Heart right ventricle (tissue), 16 donors: ENCODE measurements at places on chromosomes 7 and 10. TPM values are rescaled to one million over a fixed set of nuclear protein-coding genes. Genes with fewer than 3 reads are reported as not detected.

DNA sequence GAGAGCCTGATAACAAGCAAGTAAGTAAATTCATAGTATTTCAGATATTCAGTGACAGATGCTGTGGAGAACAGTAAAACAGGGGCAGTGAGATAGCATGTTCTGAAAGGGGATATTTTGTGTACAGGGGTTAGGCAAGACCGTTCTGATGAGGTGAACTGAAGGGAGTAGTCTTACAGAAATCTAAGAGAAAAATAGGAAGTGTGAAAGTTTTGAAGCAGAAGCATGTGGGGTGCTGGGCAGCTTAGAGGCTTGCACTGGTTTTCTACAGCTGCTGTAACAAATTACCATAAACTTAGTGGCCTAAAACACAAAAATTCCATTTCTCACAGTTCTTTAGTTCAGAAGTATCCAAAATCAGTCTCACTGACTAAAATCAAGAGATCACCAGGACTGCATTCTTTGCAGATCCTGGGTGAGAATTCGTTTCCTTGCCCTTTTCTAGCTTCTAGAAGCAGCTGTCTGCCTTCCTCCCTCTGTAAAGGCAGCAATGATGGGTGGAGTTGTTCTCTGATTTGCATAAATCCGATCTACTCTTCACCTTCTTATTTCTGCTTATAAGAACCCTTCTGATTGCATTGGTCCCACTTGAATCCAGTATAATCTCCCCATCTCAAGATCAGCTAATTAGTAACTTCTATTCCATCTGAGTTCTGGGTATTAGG lies 7.5 kb upstream of the KLF14 start:
- DNase-seq: no peak

DNA sequence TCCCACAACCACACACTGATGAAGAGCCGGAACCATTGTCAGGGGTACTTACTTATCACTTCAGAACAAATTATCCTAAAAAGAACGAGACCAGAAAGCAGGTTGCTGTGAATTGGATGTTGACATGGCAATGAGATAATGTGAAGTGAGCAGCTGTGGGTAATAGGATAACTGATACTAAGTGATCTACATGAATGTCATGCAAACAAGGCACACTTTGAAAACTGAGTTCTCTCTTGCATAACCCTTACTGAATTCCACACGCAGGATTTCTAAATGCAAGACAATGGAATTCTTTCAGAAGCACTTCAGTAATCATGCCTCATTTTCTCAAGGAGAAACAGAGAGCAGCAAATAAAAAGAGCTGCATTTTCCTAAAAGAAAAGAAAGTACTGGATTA lies 242.5 kb upstream of the TMEM229A start:
- no peak for DNase-seq

- DNase-seq: no peak
Measured at GRCh38 chr7:30309842-30310435, 25.5 kb downstream of the ZNRF2 start.

GRCh38 chr10:33160151-33160550 lies 174.3 kb downstream of the NRP1 start:
- DNase-seq: no peak

Gene SSC4D
- 0.36 TPM for total RNA-seq

- peak; percentile 29 for DNase-seq
Measured at GRCh38 chr7:136869991-136870865, 1.8 kb downstream of the CHRM2 start.

Gene PNLIPRP2
- not detected for total RNA-seq

Gene TWIST1
- 1.4 TPM for total RNA-seq

DNA sequence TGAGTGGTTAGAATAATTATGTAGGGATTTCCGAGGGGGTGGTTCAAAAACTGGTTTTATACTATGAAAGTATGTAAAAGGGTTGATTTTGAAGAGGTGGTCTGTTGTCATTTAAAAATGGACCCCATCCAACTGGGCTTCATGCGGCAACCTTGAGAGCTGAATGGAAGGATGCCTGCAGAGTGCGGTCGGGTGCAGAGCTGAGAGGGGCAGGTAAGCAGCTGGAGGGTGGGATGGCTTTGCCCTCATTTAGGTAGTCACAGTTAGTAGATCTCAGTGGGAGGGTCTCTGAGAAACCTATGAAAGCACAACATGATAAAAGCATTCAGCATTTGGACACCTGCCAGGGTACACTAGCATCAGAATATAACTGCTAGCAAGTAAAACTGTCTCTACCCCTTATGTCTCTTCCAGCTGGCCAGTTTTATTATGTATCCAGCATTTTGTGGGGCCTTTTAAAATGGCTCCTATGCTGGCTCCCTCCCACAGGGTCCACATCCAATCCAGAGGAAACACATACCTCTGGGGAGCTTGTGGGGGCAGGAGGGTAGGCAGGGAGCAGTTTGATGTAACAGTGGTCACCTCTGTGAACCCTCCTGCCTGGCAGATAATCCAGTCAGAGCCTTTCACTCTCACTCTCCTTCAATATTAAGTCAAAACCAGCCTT lies 75.9 kb upstream of the MAGI2 start:
- no peak for DNase-seq

GRCh38 chr7:30214651-30215137 lies 69.7 kb upstream of the ZNRF2 start:
- DNase-seq: no peak

DNA sequence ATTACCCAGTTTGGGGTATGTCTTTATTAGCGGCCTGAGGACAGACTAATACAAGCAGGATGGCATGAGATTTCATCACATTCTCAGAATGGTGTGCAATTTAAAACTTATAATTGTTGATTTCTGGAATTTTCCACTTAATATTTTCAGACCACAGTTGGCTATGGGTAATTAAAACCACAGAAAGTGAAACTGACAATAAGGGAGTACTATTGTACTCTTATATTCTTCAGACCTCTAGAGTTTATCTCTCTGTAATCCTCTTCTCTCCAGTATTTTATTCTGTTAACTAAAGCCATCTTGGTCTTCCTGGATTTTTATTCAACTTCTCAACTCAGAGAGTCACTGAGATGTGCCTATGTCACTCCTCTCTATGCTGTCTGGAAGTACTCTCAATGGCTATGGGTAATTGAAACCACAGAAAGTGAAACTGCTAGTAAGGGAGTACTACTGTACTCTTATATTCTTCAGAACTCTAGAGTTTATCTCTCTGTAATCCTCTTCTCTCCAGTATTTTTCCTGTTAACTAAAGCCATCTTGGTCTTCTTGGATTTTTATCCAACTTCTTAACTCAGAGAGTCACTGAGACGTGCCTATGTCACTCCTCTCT lies 118.3 kb downstream of the PPP1R17 start:
- DNase-seq: no peak

GRCh38 chr10:127215866-127216265 lies 19.5 kb upstream of the INSYN2A start:
- DNase-seq: no peak

- DNase-seq: no peak
Measured at GRCh38 chr10:44870031-44870430, 41.1 kb upstream of the TMEM72 start.

GRCh38 chr7:84497873-84498272 lies 303.3 kb upstream of the SEMA3A start:
- DNase-seq: no peak

DNA sequence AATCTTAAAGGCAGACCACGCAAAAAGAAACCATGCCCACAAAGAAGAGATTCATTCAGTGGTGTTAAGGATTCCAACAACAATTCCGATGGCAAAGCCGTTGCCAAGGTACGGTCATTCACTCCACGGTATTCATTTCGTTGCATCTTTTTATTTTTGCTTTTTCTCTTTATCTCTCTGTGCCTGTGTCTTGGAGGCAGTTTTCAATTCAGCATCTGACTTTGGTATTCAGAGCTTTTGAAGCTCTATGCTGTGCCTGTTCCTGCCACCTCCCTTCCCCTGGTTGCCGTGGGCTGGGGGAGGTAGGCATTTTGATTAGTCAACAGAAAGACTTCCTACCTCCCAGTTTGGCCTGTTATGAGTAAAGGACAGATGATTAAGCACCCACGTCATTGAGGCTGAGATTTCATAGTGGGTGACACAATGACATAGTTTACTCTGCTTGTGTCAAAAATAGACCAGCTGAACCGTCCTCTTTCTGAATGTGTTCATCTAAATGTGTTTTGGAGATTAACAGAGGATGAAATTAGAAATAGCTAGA lies 149.5 kb downstream of the ARID5B start:
- DNase-seq: peak; percentile 83

DNA sequence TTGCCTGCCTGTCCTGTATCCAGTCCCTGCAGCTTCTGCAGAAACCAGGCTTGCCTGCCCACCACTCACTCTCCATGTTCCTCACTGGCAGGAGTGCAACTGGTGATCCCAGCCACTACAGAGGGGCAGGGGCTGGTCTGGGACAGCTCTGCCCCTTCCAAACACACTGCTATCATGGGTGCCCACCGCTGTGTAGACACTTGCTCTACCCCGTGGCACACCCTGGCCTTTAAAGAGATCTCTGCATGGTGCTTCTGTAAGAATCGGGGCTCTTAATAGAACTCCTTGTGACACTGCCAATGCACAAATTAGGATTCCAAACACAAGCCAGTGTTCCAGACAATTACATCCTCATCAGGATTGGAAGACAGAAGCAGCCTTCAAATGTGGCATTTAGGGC lies 41.7 kb downstream of the C10orf90 start:
- DNase-seq: no peak

GRCh38 chr10:117503244-117504205 lies 39.0 kb upstream of the EMX2 start:
- no peak for DNase-seq

DNA sequence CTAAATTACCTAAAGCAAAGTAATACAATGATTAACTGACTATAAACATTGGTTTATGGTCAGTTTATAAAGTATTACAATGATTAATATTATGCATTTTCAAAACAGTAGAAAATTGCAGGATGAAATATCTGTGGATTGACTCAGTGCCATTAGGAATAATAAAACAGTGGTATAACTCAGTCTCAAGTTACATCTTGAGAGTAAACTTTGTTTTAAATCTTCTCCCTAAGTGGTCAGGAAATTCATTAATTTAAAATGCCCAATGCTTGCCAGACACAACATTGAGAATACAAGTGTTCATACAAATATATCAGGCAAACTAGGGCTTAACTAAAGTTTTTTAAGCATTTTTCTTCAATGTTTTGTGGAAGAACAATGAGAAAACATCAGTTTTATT lies 257.8 kb downstream of the ETV1 start:
- DNase-seq: no peak

Gene NEURL1
- total RNA-seq: 0.06 TPM

DNA sequence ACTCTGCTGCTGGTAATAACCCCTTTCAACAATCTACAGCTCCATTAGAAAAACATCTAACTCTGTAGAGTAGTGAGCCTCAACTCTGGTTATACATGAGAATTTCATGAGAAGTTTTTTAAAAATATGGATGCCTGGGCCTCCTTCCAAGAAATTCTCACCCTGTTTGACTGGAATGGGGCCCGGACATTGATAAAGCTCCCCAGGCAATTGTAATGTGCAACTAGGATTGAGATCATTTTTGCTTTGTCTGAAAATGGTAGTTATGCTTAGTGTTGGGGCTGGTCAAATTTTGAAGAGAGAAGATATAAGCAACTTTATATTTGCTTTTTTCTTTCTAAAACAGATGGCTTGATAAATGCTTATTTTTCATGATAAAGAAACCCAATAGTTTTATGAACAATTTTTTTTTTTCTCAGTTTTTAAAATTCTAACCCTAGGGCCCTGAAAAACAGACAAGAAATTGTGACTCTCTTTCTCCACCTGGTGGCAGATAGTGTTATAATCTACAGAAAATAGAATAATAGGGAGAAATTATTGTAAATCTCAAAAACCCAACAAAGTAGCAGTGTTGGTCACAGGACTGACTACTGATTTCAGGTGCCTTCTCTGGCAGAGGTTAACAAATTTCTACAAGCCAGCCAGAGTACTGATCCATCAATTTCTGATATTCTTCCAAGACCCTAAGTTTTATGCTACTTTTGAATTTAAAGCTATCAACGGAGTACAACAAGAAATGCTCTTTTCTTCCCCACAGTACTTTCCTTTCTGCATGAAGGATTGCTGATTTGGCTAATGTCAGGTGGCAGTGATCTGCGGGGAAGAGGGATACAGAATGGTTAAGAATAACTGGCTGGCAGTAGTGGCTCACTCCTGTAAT lies 174.8 kb downstream of the DKK1 start:
- DNase-seq: no peak

DNA sequence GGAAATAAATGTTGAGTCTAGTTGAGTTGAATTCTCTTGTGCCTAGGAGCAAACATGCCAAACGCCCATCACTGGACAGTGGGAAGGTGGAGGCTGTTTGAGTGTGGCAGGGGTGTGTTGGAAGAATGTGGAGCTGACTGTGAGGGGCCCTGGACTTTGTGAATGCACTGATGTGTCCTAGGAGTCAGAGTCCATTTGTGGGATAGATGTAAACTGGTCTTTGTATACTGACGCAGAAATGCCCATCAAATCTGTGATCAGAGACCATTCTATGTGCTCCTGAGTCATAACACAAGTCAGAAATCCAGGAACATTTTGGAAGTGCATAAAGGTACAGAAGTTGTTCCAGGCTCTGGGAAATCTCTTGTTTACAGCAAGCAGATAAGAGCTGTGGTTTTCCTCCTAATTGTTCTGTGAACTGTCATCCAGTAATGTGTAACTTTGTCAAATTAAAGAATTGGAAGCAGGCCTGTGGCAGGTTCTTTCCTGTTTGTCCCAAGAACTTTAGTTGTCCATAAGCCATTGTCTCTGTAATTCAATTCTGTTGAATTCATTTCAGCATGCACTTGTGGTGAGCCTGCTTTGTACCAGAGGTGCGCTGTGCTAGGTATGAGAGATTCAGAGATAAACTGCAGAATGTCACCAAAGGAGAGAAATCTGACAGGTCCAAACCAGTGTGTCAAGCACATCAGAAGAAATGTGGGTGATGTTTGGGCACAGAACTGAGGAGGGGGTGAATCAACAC lies 7.6 kb downstream of the PRXL2A start:
- no peak for DNase-seq

- no peak for DNase-seq
Measured at GRCh38 chr7:135803143-135803542, 54.5 kb upstream of the FAM180A start.

GRCh38 chr10:3372281-3372680 lies 199.7 kb upstream of the PITRM1 start:
- no peak for DNase-seq

DNA sequence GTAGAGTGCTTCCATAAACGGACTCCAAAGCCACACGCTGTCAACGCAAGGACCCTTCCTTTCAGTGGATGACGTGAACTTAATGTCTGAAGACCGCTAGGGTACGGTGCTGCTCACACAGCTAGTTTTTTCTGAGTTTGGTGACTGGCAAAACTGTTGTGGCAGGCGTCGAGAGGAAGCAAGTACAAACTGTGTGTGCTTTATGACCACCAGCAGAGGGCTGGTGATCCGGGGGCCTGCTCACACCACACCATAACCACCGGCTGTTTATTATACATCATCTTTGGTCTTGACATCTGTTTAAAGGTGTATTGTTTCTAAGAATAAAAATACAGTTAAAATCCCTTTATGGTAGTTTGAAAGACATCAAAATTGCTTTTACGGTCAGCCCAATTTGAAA lies 37.1 kb upstream of the ATP6V0A4 start:
- no peak for DNase-seq

GRCh38 chr7:45143616-45144015 lies 14.0 kb upstream of the RAMP3 start:
- DNase-seq: no peak
